CD4-positive, alpha-beta T cell treated with Interferon alpha-2 for 1 hour (primary cell): ENCODE measurements at places on chromosomes 6 and 20.

DNA sequence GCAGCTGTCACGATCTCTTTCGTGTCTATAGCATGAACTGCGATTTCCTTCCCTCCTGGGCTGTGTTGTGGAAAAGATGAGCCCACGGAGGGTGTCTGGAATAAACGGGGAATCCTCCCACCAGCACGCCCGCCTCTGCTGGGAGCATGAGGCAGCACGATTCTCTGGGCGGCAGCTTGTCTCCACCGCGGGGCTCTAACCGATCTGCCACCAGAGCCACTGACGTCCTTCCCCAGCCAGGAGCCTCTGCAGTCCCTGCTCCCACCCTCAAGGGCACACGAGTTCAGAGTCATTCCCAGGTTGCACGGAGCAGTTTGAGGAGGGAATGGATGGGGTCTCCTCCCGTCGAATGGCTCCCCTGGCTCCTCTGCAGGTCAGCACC lies 197.6 kb downstream of the DLL1 start:
- no peak for DNase-seq

- DNase-seq, result no peak
Observed at GRCh38 chr20:387520-387919, 7.0 kb downstream of the TRIB3 start.

DNA sequence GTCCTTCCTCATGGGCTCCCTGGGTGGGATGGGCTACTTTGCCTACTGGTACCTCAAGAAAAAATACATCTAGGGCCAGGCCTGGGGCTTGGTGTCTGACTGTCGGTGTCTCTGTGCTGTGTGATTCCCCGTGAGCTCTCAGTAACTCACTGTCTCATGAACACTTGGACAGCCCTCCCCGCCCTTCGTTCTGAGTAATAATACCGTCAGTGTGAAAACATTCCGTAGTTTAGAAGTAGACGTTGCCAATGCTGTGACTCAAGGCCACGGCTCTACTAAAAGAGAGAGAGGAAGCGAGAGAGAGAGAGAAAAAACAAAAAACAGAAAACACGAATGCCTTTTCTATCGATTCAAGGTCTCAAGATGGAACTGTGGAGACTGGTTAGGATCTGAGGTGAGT lies 31.8 kb downstream of the FITM2 start:
- no peak for DNase-seq

- peak; percentile 31 for DNase-seq
Observed at GRCh38 chr6:25404693-25405169, 125.6 kb downstream of the CARMIL1 start.

GRCh38 chr20:49979030-49979832 lies 3.5 kb upstream of the SNAI1 start:
- DNase-seq, result peak; percentile 71

- DNase-seq, result no peak
Observed at GRCh38 chr6:131317516-131317915, 182.2 kb downstream of the AKAP7 start.

DNA sequence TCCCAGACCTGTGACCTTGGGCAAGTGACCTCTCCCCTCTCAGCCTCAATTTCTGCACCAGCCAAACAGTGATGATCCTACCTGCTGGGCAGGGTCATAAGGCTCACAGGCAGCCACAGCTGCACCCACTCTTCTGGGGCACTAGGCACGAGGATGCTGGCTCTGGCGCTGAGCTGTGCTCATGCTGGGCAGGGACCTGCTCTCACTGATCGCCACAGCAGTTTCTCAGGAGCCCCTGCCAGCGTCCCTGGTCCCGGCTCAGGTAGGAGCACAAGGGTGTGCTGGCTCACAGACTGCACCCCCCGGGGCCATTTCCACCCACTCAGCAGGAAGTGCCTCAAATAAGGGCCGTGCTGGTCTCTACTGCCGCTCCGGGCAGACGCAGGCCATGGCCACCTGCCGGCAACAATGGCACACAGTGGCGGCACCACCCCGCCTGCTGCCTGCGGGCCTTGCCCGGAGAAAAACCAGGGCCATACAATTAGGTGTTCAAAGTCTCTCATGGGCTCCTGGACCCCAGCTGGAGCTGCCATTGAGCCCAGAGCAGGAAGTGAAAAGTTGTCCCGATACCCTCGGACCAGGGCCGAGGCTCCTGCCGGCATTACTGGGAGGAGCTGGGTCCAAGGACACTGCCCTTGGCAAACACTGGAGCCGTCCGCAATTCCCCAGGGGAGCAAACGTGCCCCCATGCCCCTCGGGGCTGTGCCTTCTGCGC lies 4.6 kb upstream of the CABLES2 start:
- no peak for DNase-seq

DNA sequence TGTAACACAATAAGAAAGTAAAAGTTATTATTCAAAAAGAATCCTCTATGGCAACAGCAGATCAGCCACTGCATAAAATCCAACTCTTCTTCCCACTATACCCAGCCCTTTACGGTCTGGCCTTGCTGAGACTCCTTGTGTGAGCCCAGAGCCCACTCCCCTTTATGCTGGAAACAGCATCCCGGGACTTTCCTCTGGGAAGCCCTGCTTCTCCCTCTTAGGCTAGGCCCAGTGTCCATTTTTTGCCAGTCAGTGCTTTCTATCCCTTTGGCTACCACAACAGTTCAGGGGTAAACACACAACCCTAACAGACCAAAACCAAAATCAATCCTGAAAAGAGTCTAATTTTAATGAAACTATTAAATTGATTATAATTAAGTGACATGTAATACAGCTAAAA lies 20.6 kb downstream of the FKBP5 start:
- no peak for DNase-seq

GRCh38 chr6:155418017-155418761 lies 37.5 kb downstream of the NOX3 start:
- DNase-seq, result peak; percentile 70

- no peak for DNase-seq
Observed at GRCh38 chr20:2840967-2841531, 504 bp downstream of the VPS16 start.

- DNase-seq, result no peak
Observed at GRCh38 chr6:156599366-156599765, 177.8 kb upstream of the ARID1B start.

DNA sequence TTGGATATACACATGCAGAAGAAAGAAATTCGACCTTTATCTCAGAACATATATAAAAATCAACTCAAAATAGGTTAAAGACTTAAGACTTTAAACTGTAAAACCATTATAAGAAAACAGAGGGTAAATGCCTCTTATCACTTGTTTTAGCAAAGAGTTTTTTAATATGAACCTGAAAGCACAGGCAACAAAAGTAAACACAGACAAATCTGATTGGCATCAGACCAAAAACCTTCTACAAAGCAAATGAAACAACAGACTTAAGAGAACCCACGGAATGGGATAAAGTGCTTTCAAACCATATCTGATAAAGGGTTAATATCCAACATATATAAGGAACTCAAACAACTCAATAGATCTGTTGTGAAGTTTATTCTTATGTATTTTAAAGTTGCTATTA lies 309.9 kb upstream of the OPRM1 start:
- DNase-seq, result no peak

DNA sequence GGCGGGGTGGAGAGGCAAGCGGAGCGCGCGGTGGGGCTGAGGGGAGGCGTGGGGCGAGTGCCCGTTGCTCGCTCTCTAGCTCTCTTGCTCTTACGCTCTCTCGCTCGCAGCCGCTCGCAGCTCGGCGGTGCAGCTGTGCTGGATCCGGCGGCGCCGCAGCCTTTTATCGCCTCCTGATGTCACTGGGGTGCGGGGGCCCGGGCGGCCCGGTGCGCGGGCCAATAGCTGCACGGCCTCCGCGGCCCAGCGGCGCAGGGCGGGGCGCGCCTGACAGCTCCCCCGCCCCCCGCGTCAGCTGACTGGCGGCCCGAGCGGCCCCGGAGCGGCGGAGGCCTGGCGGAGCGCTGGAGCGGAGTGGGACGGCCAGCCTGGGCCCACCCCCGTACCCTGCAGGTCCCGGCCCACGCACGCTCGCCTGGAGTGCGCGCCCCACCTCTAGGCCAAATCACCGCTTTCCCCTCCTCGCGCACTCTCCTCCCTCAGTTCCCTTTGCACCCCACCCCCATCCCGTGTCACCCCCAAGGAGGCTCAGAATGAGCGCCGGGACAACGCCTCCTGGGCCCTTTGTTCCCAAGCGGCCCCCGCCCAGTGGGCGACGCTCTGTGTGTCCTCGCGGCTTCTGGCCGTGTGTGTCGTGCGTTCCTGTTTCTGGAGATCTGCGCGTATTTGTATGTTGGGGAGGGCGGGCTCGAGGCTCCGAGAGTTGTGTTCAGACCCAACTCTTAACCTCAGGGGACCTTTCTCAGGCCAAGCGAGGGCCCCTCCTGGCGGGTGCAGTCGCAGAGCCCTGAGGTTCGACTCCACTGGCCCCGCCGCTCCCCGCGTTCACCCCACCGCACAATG lies at the start of gene MAFB:
MAFB (minus strand) TSS at position 137 of the 843 bp plus-strand sequence. CDS start 386 bp downstream, outside the sequence.
- DNase-seq, result peak; percentile 57

DNA sequence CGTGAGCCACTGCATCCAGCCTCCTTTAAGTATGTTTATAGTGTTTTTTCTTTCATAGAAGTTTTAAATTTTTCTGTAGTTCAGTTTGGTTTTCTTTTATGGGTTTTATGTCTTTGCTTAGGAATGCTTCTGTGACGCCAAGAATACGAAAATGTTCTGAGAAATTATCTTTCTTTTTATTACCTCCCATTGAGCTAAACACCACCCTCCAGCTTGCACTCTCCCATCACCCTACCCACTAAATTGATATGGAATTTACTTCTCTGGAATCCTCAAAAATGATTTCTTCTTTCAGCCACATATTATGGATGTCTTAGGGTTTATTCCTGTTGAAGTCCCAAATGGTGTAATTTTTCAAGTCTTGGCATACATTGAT lies 38.1 kb downstream of the JARID2 start:
- DNase-seq, result no peak

- no peak for DNase-seq
Observed at GRCh38 chr6:44855562-44856411, 468.3 kb downstream of the CDC5L start.

- DNase-seq, result no peak
Observed at GRCh38 chr6:40721271-40721952, 134.2 kb upstream of the LRFN2 start.

GRCh38 chr6:22237526-22237925 lies 59.3 kb downstream of the PRL start:
- no peak for DNase-seq

GRCh38 chr6:91633374-91634111 lies 1046.7 kb upstream of the MAP3K7 start:
- no peak for DNase-seq

- no peak for DNase-seq
Observed at GRCh38 chr20:58984691-58985090, 3.6 kb downstream of the NELFCD start.

GRCh38 chr6:148242180-148242579 lies 100.5 kb upstream of the SASH1 start:
- no peak for DNase-seq

DNA sequence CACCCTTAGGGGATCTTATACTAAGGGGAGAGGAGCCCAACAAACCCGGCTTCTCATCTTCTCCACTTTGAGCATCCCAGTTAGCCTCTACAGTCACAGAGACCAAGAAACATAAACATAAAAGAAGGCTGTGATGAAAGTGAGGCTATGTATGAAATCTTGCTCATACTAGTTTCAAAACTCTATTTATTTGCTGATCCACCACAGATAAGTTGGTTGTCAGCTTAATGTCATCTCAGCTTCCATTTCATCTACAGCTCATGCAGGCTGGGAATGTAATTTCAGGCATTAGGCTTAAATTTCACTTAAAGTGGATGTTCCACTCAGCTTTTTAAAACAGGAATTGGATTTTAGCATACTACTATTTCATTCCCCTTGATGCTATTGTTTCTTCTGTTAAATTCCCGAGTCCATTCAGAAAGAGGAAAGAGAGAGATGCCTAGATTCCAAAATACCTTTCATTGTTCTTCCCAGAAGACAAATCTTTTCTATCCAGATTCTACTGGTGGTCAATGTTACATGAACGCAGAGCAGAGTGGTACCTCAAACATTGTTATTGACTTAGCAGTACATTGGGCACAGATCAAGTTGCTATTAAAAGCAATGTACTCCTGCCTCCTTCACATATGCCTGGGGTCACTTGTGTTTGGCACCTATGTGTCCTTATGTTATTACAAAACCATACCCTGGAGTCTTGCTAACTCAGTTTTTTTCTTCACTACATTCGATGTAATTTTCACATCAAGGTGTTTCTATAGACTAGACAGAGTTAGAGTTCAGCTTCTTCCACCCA lies 149.0 kb downstream of the HACE1 start:
- DNase-seq, result no peak

GRCh38 chr6:84019141-84019841 lies 14.3 kb upstream of the MRAP2 start:
- no peak for DNase-seq

DNA sequence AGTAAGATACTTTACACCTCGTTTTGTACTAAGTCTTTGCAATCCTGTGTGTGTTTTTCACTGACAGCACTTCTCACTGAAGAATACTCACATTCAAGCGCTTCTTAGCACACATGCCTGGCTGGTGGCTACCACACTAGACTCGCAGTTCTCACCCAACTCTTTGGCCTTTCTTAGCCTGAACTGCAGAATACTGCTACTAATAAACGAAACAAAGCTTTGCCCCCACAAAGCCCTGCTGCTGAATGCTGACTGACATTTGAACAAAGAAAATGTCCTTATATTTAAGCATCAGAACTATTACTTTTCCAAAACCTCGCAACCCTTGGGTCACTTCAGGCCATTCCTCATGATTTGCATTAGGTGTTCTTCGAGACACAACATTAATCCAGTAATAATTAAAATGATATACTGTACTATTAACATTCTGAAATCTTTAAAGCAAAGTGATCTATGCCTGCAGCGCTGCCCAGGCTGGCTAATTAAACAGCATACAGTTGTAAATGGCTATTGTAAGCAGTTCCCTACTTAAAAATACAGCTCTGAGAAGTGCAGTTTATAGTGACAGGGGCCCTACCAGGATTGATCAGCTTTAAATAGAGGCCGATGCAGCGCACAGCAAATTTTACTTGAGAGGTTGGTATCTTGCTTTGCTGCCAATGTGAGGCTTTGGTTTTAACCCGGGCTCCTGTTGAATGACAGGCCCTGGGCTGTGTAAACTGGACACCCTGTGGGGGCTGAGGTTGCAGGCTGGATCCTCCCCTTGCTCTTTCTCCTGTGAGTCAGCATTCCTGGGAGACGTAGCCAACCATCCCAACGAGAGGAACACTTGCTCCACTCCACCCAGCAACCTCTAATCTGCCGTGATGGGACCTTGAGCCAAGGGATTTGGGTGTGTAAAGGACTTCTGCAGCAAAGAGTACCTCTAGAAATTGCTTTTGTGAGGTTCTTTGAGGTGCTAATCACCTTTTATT lies 899.0 kb downstream of the TFAP2A start:
- DNase-seq, result no peak

GRCh38 chr20:49431329-49431728 lies 51.1 kb downstream of the KCNB1 start:
- DNase-seq, result no peak

GRCh38 chr20:6426287-6426891 lies 303.6 kb upstream of the FERMT1 start:
- no peak for DNase-seq

- DNase-seq, result no peak
Observed at GRCh38 chr20:24503352-24503931, 34.0 kb downstream of the SYNDIG1 start.
